T-helper 2 cell (primary cell): ENCODE measurements at places on chromosomes 1 and 21.

GRCh38 chr1:42963378-42964043, 4.8 kb upstream of the SLC2A1 start:
- no peak for DNase-seq

GRCh38 chr1:236834876-236835275, 39.8 kb downstream of the MTR start:
- DNase-seq: no peak

- DNase-seq: no peak
Observed at GRCh38 chr1:45769261-45769932, 18.9 kb upstream of the IPP start.

GRCh38 chr21:38469642-38470041, 28.6 kb downstream of the ERG start:
- no peak for DNase-seq

- DNase-seq: no peak
Observed at GRCh38 chr21:38342739-38343138, 85.9 kb downstream of the KCNJ15 start.

DNA sequence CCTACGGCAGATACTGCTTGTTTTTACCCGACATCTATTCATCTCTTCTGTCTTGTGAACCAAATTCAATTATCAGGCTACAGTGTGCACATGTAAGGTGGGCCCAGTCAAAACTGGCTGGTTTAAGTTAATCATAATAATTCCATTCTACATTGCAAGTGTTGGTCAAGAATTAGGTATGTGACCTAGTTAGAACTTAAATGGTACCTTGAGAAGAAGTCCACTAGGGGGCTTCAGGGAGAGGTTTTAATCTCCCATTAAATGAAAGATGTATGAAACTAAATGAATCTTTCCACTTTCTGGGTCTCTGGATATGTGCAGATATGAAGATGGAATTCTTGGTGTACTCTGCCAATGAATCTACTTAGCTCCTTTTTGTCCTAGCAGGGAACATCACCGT, 187.1 kb downstream of the CDC42BPA start:
- DNase-seq: no peak

DNA sequence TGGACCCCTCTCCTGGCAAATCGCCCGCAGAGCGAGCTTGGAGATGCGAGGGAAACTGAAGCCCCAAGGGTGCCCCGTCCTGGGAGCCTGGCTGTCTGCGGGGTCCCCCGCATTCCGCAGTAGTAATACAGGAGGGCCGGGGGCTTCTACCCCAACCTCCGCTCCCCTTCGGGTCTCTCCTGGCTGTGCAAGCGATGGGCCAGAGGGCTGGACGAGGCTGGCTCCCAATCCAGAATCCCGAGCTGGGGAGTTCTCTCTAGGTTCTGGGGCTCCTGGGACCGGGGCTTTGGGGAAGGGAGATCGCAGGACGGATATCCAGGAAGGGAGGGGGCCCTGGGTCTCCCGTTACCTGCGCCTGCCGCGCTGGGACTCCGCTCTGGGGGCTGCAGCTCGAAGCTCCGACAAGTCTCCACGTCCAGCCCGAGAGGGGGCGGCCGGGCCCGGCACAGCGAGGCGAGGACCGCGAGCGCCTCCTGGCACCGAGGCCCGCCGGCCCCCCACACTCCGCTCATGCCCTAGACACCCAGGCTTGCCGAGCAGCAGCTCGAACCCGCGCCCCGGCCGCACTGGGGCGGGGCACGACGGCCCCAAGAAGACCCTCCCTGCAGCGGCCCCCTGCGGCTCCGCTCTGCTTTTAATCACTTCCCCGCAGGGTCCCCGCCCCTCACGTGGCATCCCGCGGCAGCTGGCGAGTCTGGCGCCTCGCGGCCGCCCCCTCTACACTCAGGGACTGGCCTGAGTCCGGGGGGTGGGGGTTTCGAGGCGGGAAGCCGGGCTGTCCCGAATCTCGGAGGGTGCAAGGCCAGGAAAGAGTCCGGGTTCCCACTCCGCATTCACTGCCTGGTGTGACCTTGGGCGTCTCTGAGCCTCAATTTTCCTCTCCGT, at the start of gene SYT6:
Gene SYT6, minus strand, starts transcription at position 609 of the 885 bp plus-strand sequence. Its CDS starts 97 bp downstream, at position 512.
- DNase-seq: no peak
